ENCODE measurements at places on chromosomes 5 and 9.

DNA sequence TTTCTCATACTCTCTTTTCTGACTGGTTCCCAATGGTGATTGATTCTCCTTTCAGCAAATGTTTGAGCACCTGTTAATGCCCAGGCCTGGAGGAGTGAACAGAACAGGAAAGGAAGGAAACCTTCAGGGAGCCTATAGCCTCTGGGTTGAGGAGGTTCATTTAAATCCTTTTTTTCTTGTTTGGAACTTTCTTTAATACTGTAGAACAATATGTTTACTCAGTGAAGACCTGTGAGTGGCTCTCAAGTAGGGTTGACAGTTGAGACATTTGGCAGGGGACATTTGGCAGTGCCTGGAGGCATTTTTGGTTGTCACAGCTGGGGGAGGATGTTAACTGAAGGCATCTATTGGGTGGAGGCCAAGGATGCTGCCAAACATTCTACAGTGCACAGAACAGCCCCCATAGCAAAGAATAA lies 6.1 kb upstream of the FAM120AOS start:
- H3K4me3 ChIP-seq, result no peak overlapping the region
- peaks cover 30% of the 10 kb centered on the region for H3K4me1 ChIP-seq
- H3K27me3 ChIP-seq, result no peaks in the 10 kb centered on the region
- H3K27ac ChIP-seq, result no peak overlapping the region

DNA sequence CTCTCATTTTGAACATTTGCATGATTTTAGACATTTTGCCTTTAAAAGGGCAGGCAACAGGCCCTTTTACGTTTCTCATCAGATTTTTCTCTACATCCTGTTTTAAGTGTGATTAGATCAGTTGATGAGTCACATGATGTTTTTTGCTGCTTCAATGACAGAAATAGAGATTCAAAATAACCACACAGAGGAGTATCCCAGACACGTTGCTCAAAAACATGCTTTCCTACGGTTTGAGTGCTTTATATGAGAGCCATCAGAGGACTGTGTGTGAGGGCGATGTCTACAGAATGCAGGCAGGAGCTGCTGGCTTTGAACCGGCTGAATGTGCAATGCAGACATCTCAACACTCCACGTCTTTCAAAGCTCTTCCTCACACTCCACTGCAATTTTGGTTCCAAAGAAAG lies 42.1 kb downstream of the OTULIN start:
- no peak for DNase-seq
- no peaks in the 10 kb centered on the region for H3K27me3 ChIP-seq
- H3K4me1 ChIP-seq, result peaks cover 2% of the 10 kb centered on the region

- H3K36me3 ChIP-seq, result no peaks in the 10 kb centered on the region
- no peaks in the 10 kb centered on the region for H3K27me3 ChIP-seq
- no peak overlapping the region for H3K4me3 ChIP-seq
- no peak for DNase-seq
These were observed 15.5 kb upstream of the SMC2 start for GRCh38 chr9:104078596-104078995.

DNA sequence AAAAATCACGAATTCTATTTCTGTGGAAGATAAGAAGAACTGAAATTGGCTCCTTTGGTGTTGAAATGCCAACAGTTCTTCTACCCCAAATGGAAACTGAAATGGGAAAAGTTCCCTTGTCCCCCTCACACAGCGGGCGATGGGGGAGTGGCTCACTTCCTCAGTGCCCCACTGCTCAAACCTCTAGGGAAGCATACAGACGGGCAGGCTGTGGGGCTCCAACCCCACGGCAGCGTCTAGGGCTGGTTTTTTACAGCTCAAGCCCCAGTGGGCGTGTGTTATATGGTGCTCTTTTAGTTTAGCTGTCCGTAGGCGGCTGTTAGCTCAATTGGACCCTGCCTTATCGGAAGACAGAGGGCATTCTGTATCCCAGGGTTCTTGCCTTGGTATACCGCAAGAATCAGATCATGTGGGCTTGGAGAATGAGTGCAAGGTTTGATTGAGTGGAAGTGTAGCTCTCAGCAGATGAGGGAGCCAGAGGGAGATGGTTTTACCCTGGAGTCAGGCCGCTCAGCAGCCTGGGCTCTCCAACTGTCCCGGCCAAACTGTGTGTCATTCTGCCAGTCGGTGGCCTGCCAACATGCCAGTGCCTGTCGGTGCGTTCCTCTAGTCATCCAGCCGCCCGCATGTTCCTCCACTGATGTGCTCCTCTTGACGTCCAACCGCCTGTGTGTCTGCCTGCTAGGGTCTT lies 166.3 kb upstream of the ZNF608 start:
- peaks cover 39% of the 10 kb centered on the region for H3K4me1 ChIP-seq
- DNase-seq, result no peak
- H3K27me3 ChIP-seq, result no peaks in the 10 kb centered on the region
- H3K4me3 ChIP-seq, result no peak overlapping the region
- H3K27ac ChIP-seq, result no peak overlapping the region

GRCh38 chr5:39544941-39545340 lies 120.2 kb upstream of the DAB2 start:
- DNase-seq, result no peak
- no peak overlapping the region for H3K4me3 ChIP-seq
- no peaks in the 10 kb centered on the region for H3K36me3 ChIP-seq
- no peak overlapping the region for H3K27ac ChIP-seq

GRCh38 chr9:121660876-121661275 lies 9.4 kb downstream of the DAB2IP start:
- no peak for DNase-seq
- H3K4me3 ChIP-seq, result no peak overlapping the region
- H3K27me3 ChIP-seq, result no peaks in the 10 kb centered on the region
- no peak overlapping the region for H3K27ac ChIP-seq
- peaks cover 6% of the 10 kb centered on the region for H3K4me1 ChIP-seq
- H3K36me3 ChIP-seq, result peaks cover 7% of the 10 kb centered on the region

- no peak for DNase-seq
- no peak overlapping the region for H3K4me3 ChIP-seq
- no peaks in the 10 kb centered on the region for H3K27me3 ChIP-seq
- peak overlapping the region; percentile 51 for H3K27ac ChIP-seq
These were observed 65.8 kb downstream of the SHB start for GRCh38 chr9:38003230-38003629.

GRCh38 chr9:88583901-88584596 lies 49.1 kb downstream of the NXNL2 start:
- peak overlapping the region; percentile 59 for H3K27ac ChIP-seq
- no peaks in the 10 kb centered on the region for H3K27me3 ChIP-seq
- no peak for DNase-seq
- H3K4me1 ChIP-seq, result peaks cover 11% of the 10 kb centered on the region

Measured in mesothelial cell of epicardium (in vitro differentiated cells).